Thoracic aorta (tissue), 2 donors: ENCODE measurements at places on chromosomes 2 and 18.

DNA sequence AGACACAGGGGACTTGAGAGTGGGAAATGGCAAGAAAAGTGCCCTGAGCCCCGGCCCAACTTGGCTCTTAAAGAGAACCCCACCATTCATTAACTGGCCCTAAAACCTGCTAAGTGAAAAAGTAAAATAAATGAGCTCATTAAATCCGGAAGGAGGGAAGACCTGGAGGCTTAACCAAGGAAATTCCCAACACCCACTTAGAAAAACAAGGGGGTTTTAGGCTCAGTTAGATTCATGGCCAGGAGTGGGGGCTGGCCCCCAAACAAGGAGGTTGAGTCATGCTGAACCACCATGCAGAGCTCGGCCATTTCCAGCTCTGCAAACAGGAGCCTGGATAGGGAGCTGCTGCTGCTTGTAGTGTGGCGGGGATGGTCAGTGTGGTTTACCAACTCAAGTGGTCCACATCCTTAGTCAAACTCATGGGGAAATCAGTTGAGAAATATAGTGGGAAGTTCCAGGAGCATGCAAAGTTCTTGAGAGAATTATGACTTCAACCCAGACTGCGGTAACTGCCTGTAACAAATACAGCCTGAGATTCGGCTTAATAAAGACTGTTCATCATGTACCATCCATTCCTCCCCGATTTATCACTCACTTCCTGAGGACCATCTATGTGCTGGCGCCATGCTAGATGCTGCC lies 39.7 kb upstream of the MRPL19 start:
- no peak for DNase-seq

DNA sequence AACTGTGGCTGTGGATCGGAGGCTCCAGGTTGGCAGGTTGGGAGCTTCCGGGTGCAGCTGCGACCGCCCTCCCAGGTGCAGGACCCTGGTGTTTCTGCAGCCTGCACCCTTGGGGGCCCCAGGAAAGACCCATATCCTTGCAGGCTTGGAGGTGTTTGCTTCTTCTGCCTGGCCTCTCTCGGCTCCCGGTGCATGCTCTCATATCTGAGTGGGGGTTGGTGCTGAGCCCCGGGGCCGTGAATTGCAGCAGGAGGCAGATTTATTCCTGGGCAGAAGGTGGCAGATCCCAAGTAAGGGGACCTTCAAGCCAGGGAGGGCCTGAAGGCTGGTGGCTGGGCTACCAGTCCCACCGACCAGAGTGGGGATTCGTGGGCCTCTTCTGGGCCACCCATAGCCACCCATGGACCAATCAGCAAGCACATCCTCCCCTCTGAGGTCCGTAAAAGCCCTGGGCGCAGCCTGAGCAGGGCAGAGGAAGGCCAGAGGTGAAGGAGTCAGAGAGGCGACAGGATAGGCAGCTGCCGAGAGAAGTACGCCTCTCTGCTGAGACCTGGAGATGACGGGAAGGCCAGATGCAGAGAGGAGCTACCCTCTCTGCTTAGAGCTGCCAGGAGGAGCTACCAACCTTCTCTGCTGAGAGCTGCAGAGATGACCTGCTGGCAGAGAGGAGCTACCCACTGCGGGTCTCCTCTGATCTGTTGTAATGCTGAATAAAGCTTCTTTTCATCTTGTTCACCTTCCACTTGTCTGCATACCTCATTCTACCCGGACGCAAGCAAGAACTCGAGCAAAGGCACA lies 1279.0 kb upstream of the LRRTM1 start:
- DNase-seq = no peak

- DNase-seq = peak; percentile 38
Observed at GRCh38 chr18:59514203-59514602, 155.1 kb upstream of the LMAN1 start.

- DNase-seq = no peak
Observed at GRCh38 chr2:223835701-223836532, 1.5 kb downstream of the AP1S3 start.

- no peak for DNase-seq
Observed at GRCh38 chr18:25704494-25704893, 352.5 kb upstream of the ZNF521 start.

- no peak for DNase-seq
Observed at GRCh38 chr2:148745151-148745851, 100.8 kb downstream of the EPC2 start.

DNA sequence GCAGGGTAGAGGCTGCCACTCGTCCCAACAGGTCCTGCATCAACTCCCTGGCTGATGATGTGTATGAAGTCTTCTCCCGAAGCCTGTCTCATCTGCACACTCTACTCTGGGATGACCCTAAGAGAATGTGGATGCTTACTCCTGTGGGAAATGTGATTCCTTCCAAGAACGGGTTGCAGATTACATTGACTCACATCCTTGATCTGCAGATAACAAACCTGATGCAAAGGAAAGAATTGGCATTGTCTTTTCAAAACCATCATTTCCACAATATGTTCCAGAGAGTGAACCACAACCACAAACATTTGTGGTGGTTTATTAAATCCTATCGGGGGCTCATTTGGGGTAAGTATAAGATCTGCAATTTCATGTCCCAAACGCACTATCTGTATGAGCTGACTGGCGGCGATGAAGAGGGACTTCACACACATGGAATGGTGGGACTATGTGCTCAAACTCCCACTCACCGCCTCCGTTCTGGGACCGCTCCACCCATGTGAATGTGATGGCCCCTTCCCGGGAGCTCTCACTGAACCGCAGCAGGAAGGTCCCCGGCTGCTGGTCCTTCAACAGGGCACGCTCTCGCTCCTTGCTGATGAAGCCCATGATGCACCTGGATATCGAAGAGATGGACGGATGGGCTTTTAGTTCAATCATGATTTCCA lies 35.5 kb downstream of the STAT1 start:
- DNase-seq = no peak
